ENCODE measurements at places on chromosomes 5 and 9. TPM values are rescaled to one million over a fixed set of nuclear protein-coding genes. Genes with fewer than 3 reads are reported as not detected.

The GPR151 gene
- not detected for total RNA-seq

The ADGRD2 gene
- not detected for total RNA-seq

The NR6A1 gene
- 0.51 TPM for total RNA-seq

The CDC25C gene
- total RNA-seq, result 9.8 TPM

The NUTM2G gene
- not detected for total RNA-seq

The TAF1L gene
- total RNA-seq, result 0.05 TPM

The ENTPD2 gene
- not detected for total RNA-seq

The KIAA0825 gene
- 1.5 TPM for total RNA-seq

The LCN1 gene
- total RNA-seq, result not detected

The EIF4EBP3 gene
- total RNA-seq, result 13.2 TPM

The NME5 gene
- not detected for total RNA-seq

The TMOD1 gene
- 0.68 TPM for total RNA-seq

- DNase-seq, result no peak
Observed at GRCh38 chr9:107260437-107261081, 22.5 kb upstream of the RAD23B start.

- no peak for DNase-seq
Observed at GRCh38 chr9:131167146-131167692, 41.8 kb downstream of the NUP214 start.

GRCh38 chr5:139133282-139133681 is 64.9 kb downstream of the SIL1 start:
- DNase-seq, result no peak

DNA sequence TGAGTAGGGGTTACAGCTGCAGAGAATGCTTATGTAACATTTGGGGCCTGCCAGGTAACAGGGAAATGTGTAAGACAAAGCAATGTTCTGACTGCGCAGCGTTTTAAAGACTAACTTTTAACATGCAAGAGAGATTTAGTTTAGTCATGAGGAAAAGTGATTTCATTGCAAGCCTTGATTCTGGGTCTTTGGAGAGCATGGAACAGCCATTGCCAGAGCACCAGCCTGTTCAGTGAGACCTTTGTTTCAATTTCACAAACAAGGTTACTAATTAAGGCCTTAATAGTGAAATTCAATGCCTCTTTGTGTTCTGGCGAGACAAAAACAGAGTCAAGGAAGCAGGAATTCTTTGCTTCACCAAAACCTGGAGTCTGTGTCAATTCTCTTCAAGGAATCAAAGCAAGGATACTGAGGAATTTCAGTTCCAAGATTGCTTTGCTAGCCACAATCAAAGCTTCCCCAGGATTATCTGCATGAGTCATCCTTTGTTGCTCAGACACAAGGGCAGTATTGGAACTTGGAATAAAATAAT is 14.4 kb downstream of the CKMT2 start:
- DNase-seq, result no peak

- no peak for DNase-seq
Observed at GRCh38 chr9:128193469-128194096, 2.2 kb upstream of the CIZ1 start.

DNA sequence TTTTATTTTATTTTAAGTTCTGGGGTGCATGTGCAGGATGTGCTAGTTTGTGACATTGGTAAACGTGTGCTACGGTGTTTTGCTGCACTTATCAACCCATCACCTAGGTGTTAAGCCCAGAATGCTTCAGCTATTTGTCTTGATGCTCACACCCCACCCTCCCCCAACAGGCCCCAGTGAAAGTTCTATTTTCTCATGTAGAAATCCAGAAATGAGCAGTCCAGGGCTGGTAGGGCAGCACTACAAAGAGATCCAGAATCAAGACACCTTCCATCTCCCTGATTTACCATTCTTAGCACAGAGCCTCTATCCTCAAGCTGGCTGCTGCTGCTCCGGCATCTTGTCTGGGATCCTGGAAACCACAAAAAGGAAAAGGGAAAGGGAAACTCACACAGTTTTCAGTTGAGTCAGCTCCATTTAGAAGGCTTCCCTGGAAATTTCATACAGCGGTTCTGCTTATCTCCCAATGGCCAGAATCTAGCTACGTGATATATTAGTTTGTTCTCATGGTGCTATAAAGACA is 85.4 kb upstream of the SMARCA2 start:
- DNase-seq, result no peak

GRCh38 chr9:503881-504852 is 289.5 kb downstream of the DOCK8 start:
- peak; percentile 69 for DNase-seq

GRCh38 chr5:54832045-54832444 is 153.3 kb downstream of the ESM1 start:
- no peak for DNase-seq

- no peak for DNase-seq
Observed at GRCh38 chr5:143182901-143183820, 220.3 kb downstream of the NR3C1 start.

- no peak for DNase-seq
Observed at GRCh38 chr5:136992796-136993489, 506.2 kb downstream of the SPOCK1 start.

GRCh38 chr5:98076501-98076900 is 697.0 kb upstream of the RGMB start:
- DNase-seq, result no peak

DNA sequence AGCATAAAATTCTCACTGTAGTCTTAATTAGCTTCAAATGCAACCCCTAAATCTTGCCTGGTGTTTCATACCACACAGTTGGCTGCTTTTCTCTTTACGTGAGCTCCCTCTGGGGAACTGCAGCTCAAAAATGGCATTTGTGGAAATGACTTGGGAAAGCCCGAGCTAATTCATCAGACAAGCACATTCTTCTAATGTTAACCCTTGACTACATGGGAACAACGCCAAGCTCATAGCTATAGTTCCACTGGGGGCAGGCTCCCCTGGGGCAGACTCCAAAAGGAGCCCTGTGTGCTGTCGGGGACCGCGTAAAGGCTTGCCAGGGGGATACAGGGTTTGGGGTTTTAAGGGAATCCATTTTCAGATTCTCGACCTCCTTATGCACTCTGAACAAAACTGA is 301.4 kb upstream of the DAP start:
- DNase-seq, result no peak

GRCh38 chr5:171318026-171318425 is 9.0 kb downstream of the TLX3 start:
- no peak for DNase-seq

- DNase-seq, result no peak
Observed at GRCh38 chr9:13378154-13378553, 98.7 kb upstream of the MPDZ start.

DNA sequence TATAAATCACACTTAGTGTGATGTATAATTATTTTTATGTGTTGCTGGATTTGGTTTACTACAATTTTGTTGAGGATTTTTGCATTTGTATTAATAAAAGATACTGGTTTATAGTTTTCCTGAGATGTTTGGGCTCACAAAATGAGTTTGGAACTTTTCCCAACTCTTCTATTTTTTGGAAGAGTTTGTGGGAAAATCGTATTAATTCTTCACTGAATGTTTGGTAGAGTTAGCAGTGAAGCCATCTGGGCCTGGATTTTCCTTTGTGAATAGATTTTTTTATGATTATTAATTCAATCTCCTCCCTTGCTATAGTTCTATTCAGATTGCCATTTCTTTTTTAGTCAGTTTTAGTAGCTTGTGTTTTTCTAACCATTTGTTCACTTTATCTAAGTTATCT is 201.7 kb upstream of the NFIL3 start:
- no peak for DNase-seq

GRCh38 chr5:175813943-175814630 is 57.3 kb upstream of the CPLX2 start:
- DNase-seq, result no peak

DNA sequence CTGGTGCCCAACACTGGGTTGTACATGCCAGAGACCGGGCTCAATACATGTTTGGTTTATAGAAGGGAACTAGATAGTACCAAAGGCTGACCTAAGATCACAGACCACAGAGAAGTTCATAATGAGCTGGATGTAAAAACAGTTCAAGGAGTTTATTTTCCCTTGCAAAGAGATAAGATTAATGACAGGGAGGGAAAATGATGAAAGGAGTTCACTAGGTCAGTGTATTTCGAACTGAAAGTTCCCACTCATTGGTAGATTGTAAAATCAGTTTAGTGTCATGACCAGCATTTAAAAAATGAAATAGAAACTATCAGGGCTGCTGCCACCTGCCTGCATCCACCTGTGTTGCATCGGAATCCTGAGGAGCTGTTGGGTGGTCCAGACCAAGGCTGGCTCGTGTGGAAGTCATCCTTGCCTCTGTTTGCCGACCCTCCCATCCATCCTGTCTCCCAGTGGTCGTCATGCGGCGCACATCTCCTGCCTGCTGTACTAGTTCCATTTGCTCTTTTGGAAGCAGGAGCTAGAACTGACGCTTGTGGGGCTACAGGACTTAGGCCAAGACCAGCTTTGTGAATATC is 21.1 kb downstream of the TBC1D2 start:
- DNase-seq, result no peak

- DNase-seq, result no peak
Observed at GRCh38 chr5:83633285-83633684, 87.4 kb downstream of the HAPLN1 start.

GRCh38 chr5:116766470-116766947 is 191.9 kb upstream of the SEMA6A start:
- no peak for DNase-seq

GRCh38 chr5:25488119-25488518 is 843.3 kb upstream of the CDH10 start:
- DNase-seq, result no peak

DNA sequence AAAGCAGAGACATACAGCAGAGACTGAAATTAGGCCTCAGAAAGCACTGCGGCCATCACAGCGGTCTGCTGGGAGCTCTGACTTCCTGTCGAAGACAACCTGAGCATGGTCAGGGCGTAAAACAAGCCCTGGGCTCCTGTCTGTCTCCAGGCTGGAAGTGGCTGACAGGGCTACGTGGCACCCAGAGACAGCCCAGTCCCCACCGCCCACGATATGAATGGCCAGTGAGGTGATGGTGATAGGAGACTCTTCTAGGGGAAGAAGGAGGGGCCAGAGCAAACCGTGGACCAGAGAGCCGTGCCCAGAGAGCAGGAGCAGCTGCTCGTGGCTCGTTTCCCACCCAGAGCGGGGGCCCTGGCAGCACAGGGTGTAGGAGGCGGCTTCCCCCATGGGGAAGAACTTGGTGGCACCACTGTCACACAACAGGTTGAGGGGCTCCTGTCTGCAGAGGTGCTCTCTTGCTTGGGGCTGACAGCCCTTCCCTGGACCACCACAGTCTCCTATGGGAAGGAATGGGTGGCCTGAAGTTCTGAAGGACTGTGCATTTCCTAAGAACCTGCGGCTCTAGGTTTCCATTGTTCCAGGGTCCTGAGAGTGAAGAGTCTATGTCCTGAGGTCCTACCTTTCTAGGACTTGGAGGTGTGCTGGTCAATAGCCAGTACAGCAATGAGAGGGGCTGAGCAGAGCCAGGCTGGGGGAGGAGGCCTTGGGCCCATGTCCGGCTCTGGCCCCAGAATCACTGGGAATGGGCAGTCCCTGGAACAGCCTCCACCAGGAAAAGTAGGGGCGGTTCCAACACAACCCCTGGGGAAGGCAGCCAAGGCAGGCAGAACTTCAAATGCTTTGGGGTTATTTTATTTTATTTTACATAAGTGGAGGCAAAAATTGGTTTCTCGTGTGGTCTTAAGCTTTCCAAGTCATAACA is 56.4 kb downstream of the BARX1 start:
- no peak for DNase-seq

GRCh38 chr9:80020056-80020455 is 448.3 kb downstream of the TLE4 start:
- DNase-seq, result no peak

All from naive thymus-derived CD4-positive, alpha-beta T cell (primary cell).